D341Med (cell line): ENCODE measurements at places on chromosomes 16 and 17.

DNA sequence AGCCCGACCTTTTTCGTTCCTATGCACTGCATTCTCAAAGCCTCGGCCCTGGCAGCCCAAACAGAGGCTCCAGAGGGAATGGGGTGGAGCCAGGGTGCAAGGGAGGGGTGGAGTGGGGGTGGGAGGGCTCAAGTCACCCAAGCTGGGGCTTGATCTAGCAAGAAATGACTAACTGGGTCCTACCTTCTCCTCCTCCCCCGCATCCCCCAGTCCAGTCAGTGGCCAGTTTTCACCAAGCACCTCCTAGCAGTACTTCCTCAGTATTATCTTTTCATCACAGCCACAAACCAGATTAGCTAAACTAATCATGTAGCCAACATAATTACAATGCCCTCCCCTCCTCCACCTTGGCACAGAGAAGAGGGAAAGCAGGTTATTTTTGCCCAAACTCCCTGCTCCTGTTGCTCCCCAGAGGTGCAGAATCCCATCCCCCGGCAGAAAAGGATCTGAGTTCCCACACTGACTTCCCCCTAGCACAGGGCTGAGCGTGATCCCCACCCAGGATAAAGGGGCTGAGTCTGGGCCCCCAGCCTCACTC, 2.2 kb downstream of the JUP start:
- no peak for DNase-seq

DNA sequence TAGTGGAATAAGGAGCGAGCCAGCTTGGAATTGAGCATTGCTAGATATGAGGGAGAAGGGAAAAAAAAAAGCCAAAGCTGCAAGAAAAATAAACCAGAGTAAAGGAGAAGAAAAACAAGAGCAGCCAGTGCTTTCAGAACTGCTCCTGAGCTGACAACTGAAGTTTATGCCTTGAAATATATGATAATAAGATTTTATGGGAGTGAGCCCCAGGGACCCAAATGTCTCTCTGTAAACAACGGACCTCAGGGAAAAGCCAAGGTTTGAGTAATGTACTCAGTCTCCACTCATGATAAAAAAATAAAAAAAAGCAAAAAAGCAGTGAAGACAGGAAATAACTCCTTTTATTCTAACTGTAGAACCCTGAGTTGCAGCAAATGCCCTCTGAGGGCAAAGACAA, 132.6 kb downstream of the SNX11 start:
- DNase-seq = no peak

DNA sequence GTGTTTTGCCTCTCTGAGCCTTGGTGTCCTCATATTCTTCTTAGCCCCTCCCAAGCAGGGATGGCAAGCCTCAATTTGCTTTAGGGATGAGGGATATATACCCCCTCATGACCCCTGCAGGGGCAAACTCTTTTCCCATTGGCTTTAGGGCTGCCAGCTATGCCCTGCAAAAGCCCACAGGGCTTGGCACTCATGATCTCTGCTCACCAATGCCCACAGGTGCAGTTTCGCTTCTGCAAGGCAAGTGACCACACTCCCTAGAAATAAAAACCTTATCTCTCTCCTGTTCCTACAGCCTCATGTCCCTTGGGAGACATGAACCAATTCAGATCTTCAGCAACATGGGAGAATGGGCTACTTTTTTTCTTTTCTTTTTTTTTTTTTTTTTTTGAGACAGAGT, 8.8 kb downstream of the BEAN1 start:
- no peak for DNase-seq

GRCh38 chr16:4212934-4213296, 29.0 kb downstream of the SRL start:
- no peak for DNase-seq

DNA sequence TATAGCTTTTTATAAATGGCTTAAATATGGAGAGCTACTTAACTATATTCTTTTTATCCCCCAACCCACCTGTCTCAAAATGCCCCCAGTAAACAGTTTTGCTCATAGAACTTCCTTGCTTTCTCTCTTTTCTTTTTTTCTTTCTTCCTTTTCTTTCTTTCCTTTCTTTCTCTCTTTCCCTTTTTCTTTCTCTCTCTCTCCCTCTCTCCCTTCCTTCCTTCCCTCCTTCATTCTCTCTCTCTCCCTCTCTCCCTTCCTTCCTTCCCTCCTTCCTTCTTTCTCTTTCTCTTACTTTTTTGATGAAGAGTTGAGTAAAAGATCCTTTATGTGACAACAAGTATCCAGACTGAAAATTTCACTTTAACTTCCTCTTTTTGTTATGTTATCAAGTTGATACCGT, 48.2 kb downstream of the KCNJ2 start:
- DNase-seq = no peak

- no peak for DNase-seq
Observed at GRCh38 chr16:89455178-89455577, 35.2 kb downstream of the ANKRD11 start.

DNA sequence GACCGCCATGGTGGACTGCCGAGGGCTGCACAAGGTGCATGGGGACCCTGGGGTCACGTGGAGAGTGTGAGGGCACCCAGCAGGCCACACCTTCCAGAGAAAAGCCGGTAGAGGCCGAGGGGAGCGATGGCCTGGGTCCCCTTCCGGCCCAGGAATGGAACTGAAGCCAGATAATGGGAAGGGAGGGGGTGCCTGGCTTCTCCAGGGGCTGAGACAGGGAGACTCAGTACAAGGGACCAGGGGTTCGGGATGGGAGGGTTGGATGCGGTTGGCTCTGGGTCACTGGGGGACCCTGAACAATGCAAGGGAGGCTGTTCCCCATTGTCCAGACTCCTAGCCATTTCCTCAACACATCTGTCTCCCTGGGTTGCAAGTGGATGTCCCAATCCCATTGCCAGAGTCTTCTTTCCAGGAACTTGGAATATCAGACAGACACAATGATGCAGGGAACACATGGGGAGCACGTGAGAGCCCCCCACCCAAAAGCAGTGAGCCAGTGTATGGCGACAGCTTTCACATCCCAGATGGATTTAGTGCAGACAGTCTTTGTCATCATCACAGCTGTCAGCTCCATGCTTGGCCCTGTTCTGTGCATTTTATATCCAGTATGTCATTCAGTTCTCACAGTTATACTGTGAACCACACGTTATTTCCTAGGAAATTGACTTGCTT, 23.6 kb upstream of the DNAI2 start:
- DNase-seq = no peak

- DNase-seq = no peak
Observed at GRCh38 chr16:73095142-73095820, 47.4 kb upstream of the ZFHX3 start.

DNA sequence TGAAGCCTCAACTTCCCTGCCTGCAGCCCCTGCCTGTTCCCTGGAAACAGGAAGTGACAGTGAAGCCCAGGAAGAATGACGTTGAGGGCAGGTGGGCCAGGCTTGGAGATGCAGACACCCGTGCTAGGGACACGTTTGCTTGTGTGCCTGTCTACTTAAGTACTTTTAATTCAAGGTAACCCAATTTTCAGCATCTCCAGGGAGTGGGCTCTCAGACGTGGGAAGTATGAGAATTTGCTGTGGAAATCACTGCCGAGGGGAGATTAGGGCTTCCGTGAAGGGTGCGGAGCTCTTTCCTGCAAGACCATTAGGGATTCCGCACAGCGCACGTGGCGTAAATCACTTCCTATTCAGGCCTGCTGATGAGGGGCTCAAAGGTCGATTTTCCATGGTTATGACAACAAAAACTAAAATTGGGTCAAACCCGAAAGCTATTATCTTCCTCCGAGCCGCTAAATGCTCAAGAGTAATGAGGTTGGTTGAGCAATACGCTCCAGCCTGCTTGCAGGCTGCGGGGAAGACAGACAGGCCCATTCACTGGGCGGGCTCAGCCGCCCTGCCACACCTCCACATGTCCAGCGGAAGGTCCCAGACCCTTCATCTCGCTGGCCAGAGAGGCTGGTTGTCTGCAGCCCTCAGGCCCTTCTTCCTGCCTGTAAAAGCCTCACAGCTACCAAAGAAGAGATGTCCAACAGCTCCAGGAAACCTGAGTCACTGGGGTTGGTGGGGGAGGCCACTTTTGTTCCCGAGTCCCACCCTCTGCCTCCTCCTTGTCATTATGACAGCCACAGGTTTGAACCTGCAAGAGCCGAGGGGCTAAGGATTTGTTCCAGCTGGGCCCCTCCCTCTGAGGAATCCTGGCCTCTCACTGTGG, 109.9 kb downstream of the RBFOX3 start:
- no peak for DNase-seq

DNA sequence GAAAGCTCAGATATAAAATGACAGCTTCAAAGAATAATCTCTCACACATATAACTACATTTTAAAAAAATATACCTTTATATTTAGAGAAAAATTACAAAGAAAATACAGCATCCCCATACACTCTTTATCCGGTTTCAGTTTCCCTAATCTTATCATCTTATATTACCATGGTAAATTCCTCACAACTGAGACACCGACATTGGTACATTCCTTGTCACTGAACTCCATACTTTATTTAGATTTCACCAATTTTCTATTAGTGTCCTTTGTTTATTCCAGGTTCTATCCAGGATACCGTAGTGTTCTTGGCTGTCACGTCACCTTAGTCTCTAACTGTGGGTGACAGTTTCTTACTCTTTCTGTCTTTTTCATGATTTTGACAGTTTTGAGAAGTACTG, 22.0 kb upstream of the ABCA10 start:
- DNase-seq = no peak

DNA sequence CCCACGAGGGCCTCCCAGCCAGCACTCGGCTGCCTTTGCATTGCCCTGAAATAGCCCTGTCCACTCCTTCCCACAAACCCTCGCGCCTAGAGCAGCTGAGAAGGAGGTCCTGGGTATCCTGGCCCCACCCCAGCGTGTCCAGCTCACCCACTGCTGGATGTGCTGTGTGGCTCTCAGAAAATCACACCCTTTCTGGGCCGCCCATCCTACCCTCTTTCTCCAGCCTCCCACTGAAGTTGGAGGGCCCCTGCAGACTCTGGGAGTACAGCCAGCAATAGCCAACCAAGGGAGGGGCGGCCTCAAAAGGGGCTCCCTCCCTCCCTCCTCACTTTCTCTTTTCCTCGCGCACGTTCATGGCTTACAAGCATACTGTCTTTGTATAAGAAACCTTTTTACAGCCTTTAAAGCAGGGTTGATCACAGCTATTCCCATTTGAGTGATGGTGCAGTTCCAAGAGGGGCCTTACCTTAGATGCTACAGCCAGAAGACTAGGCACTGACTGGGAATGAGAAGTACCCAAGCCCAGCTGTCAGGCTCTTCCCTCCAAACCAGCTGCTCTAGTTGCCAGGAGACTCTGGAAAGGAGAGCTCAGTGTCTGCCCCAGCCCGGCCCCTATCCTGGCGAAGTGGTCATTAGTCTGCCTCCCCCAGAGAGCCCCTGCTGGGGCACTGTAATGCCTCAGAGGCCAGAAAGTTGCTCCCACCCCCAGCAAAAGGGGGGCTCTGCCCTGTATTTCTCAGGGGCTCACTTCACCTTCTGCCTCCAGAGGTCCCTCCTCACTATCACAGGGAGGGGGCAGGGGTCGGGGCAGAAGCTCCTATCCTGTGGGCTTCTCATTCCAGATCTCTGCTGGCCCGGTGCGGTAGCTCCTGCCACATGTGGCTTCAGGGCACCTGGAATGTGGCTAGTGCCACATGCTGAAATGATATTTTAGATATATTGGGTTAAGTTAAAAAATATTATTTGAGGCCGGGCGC, 38.1 kb downstream of the DCAKD start:
- no peak for DNase-seq

GRCh38 chr17:21286066-21286770, 1.7 kb downstream of the MAP2K3 start:
- no peak for DNase-seq

- no peak for DNase-seq
Observed at GRCh38 chr17:44439168-44439567, 49.7 kb upstream of the ITGA2B start.

DNA sequence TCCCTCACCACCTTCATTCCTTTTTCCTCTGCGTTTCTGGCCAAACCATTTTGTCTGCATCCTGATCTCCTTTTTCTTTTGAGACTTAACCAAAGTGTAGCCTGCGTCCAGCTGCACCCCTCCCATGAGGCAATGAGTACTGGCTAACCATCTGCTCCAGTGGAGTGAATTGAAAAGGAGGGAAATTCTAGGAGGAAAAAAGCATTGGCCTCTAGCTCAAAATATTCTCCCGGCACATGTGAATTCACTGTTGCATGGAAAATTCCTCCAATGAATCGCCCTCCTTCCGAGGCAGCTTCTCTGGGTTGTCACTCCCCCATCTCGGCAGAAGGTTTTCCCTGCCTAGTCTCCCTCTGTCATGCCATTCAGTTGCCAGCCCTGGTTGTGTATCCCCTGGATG, 5.6 kb downstream of the RAP1GAP2 start:
- DNase-seq = no peak

GRCh38 chr17:33816842-33817617, 438.1 kb upstream of the CCL2 start:
- no peak for DNase-seq

GRCh38 chr17:81234940-81235821, 3.7 kb downstream of the TEPSIN start:
- no peak for DNase-seq

DNA sequence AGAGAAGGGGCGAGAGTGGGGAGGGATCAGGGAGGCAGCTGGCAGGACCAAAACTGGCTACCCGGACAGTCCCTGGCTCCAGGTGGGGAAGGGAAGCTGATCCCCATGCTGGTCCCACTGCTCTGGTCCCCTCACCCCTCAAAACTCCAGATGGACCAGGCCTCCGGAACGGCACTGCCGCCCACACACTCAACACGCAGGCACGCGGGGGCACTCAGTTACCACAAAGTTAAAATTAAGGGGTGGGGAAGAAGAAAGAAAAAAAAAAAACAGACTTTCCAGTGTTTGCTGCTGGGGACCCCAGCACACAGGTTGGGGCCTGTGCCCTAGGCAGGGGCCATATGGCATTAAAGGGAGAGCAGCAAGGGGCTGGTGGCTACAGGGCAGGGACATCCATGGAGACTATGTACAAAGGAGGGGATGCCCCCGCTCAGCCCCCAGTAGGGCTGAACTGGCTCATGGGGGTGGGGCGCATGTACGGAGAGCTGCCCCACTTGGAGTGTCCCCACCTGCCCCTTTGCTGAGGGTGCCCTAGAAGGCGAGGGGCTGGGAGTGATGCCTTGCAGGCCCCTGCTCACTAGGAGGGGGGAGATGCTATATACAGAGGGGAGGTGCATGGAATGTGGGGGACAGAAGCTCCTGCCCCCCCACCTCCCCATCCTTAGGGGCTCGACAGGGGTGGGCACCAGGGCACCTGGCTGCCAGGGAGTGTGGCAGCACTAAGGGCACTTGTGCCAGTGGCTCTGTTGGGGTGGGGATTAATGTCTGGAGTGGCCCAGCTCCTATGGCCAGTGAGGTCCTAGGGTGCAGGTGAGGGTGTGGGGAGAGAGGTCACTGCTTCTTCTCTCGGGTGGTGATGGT, 5.6 kb downstream of the TP53I13 start:
- DNase-seq = no peak
